ENCODE measurements at places on chromosomes 5 and 9.
A peak's percentile ranks its signal among the peaks of the same experiment; 100 is the strongest.

DNA sequence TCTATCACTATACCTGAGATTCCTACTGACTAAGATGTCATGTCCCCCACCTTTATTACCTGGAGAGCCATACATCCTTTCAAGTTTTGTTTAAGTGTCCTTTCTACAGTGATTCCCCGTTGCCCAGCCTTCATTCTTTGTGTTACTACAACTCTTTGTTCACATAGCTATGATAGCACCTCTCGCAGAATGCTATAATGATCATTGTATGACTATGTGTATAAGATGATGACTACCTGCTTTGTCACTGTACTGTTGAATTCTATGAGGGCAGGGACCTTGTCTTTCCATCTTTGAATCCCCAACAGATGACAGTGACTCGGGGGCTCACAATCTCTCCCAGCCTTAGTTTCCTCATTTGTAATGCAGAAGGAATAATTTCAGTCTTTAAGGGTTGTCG is 361.2 kb downstream of the NPR3 start:
- no peak for DNase-seq

DNA sequence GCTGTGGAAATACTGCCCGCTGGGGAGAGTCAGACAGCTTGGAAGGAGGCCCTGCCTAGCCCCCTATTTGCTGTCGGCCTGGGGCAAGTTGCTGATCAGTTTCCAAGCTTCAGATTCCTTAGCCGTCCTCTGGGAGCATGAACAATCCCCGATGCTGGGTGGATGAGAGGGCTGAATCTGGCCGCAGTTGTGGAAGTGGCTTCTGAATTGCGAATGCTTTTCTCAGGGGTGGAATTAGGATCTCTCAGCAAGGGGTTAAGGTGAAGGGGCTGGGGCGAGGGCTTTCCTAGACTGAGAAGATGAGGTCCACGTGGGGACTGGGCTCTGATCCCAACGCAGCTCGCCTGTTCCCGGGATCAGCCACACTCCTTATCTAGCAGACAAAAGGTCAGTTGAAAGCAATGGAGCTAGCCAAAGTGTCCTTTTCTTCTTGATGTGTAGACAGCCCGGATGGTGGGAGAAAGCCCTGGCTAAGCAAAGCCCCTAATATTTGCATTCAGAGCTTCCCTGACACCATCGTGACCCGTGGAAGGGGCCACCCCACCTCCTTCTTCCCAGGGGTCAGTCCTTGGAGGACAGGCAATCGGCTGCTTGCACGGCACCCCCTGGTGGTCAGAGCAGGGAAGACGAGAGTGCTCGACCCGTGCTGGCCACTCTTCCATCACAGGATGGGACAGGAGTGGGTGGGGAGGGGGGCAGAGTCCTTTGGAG is 54.9 kb downstream of the COL15A1 start:
- DNase-seq, result peak; percentile 86

DNA sequence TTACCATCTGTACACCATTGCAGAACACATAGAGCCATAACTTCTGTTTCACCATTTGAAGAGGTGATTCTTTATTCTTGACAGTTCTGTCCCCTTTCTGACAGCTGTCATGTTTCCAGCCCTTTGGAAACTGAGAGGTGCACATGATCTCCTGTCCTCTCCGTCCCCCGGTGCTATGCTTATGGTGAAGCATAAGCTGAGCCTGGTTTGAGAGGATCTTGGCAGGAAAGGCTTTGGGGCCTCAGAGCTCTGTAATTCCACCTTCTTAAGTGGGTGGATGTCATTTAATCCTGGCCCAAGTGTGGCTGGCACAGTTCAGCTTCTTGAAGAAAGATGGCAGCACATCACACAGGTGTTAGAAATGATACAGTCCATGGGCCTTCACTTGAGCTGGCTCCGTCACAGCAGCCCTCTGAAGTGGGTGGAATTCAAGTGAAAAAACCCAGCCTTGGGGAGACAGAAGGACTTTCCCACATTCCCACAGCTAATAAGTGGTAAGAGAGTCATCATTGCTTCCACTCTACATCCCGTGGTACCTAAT is 30.7 kb upstream of the GRPEL2 start:
- DNase-seq, result no peak

DNA sequence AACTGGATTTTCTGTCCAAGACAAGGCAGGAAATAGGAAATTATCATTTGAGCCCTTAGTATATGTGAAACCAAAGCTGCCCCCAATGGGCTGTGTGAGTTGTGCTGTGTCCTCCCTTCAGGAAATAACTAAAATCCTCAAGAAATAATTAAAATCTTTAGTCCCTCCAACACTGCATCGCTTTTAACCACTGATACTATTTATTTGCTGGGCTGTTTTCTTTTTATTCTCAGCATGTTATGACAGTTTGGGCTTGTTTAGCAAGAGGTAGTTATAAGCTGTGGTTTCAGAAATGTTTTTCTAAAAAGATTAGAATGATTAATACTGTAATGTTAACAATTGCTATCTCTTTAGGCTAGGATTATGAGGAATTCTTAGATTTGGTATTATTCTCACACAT is 187.0 kb upstream of the KCNN2 start:
- DNase-seq, result no peak

GRCh38 chr9:105757496-105758251 is 63.3 kb downstream of the TMEM38B start:
- DNase-seq, result no peak

DNA sequence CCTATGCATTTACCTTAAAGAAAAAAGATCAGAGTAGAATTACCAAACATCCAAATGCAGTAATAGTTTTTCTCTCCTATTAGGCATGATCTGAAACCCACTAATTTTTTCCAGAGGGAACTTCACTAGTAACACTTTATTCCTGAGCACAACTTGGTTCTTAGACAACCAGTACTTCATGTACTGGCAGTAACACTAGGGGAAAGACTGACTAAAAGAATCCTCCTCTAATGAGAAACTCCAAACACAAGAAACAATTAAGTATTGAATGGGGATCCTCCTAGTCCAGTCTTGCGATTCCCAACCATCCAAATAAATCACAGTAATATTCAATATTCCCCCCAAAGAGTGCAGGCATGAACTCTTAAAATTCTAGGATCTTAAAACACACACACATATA is 48.9 kb downstream of the ZNF608 start:
- no peak for DNase-seq

- no peak for DNase-seq
Observed at GRCh38 chr5:73968729-73969128, 342.7 kb downstream of the ARHGEF28 start.

DNA sequence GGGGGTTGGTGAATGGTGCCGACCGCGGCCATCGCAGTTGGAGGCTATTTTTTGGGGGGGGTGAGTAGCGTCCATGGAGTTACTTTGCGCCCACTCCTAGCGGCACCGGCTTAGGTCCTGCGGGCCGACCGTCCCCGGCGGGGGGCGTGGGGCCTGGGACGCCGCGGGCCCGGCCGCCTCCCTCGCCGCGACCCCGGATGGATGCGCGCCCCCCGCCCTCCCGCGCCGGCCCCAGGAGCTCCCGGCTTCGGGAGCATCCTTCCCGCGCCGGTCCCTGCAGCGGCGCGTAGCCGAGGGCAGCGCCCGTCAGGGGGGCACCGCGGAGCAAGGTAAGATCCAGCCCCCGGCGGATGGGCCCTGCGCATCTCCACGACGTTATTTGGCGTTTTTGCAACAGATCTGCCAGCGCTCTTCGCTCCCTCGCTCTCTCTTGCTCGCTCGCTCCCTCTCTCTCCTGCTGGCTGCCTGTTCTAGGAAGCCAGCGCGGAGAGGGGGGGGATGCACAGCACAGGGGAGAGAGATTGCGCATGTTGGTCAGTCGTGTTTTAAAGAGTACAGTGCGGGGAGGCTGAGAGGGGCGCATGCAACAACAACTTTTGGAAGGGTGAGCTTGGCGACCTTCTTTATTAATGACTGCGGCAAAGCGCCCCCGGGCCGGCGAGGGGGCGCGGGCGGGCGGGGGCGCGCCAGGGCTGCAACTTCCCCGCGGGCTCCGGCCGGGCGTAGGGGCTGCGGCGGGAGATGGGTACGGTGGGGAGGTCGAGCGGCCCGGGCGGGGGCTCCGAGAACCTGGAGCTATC is 413 bp downstream of the JADE2 start:
- peak; percentile 70 for DNase-seq

DNA sequence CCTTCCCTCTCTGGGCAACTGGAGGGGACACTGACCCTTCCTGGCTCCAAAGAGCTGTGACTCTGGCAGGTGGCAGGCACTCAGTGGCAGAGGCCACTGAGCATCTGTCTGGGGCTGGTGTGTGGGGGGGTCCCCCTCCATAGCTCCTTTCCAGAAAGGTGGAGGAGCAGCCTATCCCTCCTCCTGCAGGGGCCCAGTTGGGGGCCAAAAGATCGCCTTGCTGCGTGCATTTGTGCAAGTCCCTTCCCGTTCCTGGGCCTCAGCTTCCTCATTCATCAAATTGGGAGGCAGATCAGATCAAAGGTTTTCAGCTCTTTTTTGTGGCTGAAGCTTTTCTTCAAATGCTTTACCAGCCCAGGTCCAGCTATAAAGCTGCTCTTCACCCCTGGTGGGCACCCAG is 77.7 kb downstream of the NTNG2 start:
- no peak for DNase-seq

- no peak for DNase-seq
Observed at GRCh38 chr9:97064176-97064575, 25.2 kb upstream of the CTSV start.

DNA sequence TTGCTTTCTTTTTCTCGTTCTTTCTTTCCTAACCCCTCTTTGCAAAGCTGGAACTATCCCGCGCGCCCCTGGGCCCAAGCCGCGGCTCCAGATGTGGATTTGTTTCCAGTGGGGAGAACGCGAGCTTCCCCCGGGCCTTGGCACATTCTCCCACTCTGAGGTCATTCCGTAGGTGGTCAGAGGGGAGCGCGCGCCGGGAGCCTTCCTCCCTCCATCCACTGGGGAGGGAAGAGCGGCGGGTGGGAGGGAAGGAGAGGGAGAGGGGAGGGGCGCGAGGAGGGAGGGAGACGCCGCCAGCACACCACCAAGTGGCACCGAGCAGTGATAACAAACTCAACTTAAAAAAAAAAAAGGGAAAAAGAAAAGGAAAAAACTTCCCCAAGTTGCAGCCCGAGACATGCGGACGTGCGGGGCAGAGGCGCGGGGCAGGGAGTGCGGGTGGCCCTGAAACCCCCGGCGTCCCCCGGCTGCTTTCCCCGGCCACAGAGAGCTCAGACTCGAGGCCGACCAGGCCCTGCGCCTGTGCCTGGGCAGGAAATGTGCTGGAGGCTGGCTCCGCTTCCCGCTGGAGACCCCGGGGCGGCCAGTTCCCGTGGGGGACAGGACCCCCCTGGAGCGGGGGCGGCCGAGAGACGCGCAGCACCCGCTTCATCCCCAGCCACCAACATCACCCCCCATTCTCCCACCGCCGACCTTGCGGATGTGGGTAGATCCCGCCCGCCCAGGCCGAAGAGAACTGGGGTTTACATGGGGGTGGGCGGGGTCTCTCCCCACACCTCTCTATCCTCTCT is 3.1 kb downstream of the IER5L start:
- peak; percentile 54 for DNase-seq

DNA sequence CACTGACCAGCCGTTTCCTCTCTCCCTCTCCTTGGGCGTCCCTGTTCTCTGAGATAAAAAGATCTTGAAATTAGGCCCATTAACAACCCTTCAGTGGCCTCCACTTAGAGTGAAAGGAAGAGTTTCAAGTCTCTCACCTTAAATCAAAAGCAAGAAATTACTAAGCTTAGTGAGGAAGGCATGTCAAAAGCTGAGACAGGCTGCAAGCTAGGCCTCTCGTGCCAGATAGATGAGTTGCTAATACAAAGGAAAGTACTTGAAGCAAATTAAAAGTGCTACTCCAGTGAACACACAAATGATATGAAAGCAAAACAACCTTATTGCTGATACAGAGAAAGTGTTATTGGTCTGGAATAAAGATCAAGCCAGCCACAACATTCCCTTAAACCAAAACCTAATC is 331.3 kb upstream of the SEMA6A start:
- no peak for DNase-seq

DNA sequence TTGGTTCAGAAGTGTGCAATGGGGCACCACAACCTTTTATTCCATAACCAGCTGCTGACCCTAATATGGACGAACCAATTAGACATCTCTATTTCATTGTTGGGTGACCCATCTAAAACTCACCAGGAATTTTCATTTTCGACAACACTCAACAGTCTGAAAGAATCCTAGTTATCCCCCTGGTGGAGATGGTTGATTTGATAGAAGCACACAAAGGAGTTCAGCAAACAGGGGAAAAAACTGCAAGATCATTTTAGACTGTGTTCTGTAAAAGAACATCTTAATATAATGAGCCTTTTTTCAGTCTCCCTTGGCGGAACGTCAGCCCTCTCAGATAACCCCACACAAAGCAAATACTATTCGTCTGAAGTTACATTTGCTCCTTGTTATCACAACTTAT is 367.4 kb downstream of the KIAA0825 start:
- no peak for DNase-seq

DNA sequence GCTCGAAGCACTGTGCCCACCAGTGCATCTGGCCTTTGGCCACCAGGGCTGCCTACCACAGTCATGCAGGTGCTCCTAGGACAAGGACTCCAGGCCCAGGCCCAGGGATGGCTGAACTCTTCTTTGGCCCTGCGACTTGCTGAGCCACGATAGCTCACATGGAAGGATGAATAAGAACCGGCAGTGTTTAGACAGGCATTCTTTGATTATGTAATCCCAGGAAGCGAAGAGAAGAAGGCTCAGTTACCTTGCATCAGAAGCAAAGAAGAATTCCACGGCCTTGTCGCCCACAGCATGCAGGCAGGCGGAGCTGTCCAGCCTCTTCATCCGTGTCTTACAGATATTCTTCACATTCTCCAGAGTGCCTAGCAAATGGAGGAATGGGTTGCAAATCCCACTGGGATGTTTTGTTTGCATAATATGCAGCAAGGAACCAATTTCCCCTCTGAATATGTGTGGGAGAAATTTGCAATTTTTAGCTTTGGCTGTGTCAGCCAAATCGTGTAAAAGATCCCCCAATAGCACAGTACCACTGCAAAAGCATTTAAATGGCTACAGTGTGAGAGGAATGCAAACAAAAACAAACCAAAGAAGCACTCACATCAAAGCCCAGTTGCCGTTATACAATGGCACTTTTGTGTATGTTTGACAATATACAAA is 29.1 kb downstream of the GFPT2 start:
- no peak for DNase-seq

GRCh38 chr5:98798371-98798770 is 24.9 kb downstream of the RGMB start:
- DNase-seq, result no peak

DNA sequence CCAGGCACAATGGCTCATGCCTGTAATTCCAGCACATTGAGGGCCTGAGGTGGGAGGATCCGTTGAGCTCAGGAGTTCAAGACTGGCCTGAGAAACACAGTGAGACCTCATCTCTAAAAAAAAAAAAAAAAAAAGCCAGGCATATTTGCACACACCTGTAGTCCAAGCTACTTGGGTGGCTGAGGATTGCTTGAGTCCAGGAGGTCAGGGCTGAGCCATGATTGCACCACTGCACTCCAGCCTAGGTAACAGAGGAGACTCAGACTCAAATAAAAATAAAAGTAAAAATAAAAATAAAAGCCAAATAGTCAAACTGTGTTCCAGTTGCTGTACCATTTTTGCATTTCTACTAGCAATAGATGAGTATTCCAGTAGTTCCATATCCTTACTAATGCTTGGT is 616.0 kb downstream of the KIF4B start:
- no peak for DNase-seq

- no peak for DNase-seq
Observed at GRCh38 chr5:136538534-136538933, 173.2 kb upstream of the TRPC7 start.
